ENCODE measurements at places on chromosomes 16 and 17. TPM values are rescaled to one million over a fixed set of nuclear protein-coding genes. Genes with fewer than 3 reads are reported as not detected.

HEATR9 gene
- total RNA-seq = not detected

ZP2 gene
- total RNA-seq = not detected

TBC1D3H gene
- not detected for total RNA-seq

PRKCB gene
- 0.21 TPM for total RNA-seq

SPNS3 gene
- total RNA-seq = not detected

ASPHD1 gene
- 8.9 TPM for total RNA-seq

BEAN1 gene
- total RNA-seq = not detected

CD79B gene
- not detected for total RNA-seq

SLC47A1 gene
- total RNA-seq = 0.24 TPM

KRT17 gene
- 29,975 TPM for total RNA-seq

CLEC19A gene
- not detected for total RNA-seq

KRT33A gene
- not detected for total RNA-seq

PRSS33 gene
- not detected for total RNA-seq

CLTC gene
- 312 TPM for total RNA-seq

CSH2 gene
- not detected for total RNA-seq

CEP295NL gene
- total RNA-seq = 0.24 TPM

USP43 gene
- total RNA-seq = 17.6 TPM

PYY gene
- total RNA-seq = 2.1 TPM

PSMB3 gene
- 181 TPM for total RNA-seq

CSF3 gene
- 0.96 TPM for total RNA-seq

PABPN1L gene
- not detected for total RNA-seq

PYDC1 gene
- total RNA-seq = not detected
